Right atrium auricular region (tissue), 2 donors: ENCODE measurements at places on chromosomes 4 and X.

DNA sequence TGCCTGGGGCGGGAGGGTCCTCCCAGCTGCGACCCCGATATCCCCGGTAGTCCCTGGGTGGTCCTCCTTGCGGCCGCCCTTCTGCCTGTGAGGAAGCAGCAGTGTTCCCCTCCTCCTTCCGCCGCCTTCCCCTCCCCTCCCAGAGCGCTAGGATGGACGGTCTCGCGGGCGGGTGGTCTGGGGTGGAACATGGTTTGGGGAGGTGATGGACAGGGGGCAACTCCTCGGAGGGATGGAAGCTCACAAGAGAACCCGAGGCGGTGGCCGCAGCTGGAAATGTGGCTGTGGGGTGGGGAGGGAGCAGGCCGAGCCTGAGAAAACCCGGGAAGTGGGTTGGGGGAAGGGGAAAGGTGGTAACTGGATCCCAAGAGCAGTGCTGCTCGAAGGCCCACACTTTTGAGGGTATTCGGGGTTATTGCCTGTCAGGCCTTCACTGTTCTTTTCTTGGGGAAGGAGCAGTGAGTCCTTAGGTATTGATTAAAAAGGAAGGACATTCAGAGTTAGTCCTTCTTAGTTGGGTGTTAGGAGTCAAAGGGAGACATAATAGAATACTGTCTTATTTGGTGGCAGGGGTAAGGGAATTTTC, 581 bp downstream of the UBE2K start:
- no peak for DNase-seq

- no peak for DNase-seq
Measured at GRCh38 chr4:26242451-26242850, 78.4 kb upstream of the RBPJ start.

- no peak for DNase-seq
Measured at GRCh38 chrX:106331606-106332005, 163.5 kb downstream of the PWWP3B start.

DNA sequence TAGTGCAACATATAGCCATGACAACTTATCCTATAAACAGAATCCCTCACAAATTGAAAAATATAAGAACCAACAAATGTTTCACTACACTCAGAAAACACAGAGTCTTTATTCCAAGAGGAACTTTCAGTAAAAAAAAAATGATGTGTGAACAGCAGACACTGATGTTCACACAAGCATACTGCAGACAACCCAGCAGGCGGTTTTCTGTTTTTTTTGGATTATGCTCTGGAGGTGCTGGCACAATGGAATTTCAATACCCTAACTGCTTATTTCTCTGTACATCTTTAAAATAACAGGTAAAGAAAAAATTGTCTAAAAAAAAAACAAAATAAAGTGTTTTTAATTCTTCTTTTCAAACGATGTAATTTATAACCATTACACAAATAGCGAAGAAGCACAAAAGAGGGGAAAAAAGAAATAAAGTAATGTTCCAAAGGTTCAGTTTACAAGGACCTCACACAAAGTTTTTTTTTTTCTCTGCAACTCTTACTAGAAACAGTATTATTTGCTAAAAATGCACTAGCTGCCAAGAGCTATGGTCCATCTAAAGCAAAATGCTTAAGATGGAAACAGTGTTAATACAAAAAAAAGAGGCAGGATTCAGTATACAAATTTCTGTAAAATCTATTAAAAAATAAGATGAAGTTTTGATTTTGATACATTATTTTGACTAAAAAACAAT, 55.3 kb downstream of the ANAPC10 start:
- no peak for DNase-seq

- DNase-seq: no peak
Measured at GRCh38 chr4:167190379-167190778, 43.9 kb downstream of the SPOCK3 start.

DNA sequence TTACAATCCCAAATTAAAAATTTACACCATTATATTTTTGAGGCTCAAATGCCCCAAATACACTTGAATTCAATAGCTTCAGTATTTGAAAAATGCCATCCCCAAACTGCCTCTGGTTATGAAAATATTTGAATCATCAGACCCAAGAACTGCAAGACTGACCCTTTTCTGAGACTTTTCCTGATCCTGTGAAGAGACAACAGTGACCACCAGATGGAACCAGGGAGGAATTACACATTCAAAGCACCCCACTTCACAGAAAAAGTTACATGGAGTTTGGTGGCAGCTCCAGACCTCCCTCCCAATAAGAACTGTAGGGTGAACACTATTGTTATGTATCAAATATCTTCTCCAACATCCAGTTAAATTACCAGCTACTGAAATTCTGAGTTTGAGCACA, 44.0 kb upstream of the SCD5 start:
- no peak for DNase-seq

DNA sequence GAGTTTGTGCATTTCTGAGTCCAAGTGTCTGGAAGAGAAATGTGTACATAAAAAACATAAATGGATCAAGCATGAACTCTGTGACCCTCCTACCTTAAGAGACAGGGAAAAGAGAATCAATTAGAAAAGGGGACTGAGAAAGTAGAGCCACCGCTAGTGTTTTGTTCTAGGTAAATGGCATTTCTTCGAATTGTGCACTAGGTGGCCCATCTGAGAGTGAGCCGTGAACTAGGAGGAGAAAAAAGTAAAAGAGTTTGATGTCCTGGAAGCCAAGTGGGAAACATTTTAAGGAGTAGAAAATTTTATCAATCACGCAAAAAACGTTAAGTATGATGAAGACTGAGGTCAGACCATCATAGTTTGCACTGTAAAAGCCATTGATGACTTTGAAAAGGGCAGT, 55.1 kb downstream of the NAF1 start:
- no peak for DNase-seq

DNA sequence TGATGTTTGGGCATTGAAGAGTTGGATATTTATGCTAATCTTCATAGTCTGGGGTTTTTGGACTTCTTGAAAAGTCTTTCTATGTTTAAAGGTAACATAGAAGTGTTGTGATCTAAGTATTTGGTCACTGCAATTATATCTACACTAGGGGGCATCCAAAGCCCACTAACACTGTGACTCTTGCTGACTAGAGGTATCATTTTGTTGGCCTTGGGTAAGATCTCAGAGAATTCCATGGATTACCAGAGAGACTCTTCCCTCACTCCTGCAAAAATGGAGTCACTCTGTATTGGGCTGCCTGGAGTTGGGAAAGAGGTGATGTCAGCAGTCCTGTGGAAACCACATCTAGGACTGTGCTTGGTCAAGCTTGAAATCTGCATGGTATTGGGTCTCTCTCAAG, 1077.6 kb downstream of the FAM133A start:
- DNase-seq: no peak

GRCh38 chr4:139654516-139654915, 11.1 kb upstream of the MGST2 start:
- no peak for DNase-seq

- DNase-seq: no peak
Measured at GRCh38 chr4:155491336-155492120, 114.8 kb upstream of the MAP9 start.

DNA sequence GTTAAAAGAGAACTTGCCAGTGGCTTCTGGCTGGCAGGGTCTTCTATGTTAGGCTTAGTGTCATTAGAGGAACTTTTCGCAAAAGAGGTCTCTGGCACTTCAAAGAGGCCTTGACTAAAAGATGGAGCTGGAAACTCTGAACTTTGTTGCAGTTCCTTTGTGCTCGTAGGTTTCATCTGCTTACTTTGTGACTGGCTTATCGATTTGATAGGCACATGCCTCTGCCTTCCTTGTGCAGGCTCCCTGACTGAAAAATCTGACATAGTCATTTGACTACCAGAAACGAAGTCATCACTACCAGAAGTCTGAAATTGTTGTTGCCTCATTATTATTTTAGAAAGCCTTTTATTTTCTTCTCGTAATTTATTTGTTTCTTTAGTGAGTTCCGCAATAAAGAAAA, 93.9 kb upstream of the IL13RA1 start:
- DNase-seq: no peak

DNA sequence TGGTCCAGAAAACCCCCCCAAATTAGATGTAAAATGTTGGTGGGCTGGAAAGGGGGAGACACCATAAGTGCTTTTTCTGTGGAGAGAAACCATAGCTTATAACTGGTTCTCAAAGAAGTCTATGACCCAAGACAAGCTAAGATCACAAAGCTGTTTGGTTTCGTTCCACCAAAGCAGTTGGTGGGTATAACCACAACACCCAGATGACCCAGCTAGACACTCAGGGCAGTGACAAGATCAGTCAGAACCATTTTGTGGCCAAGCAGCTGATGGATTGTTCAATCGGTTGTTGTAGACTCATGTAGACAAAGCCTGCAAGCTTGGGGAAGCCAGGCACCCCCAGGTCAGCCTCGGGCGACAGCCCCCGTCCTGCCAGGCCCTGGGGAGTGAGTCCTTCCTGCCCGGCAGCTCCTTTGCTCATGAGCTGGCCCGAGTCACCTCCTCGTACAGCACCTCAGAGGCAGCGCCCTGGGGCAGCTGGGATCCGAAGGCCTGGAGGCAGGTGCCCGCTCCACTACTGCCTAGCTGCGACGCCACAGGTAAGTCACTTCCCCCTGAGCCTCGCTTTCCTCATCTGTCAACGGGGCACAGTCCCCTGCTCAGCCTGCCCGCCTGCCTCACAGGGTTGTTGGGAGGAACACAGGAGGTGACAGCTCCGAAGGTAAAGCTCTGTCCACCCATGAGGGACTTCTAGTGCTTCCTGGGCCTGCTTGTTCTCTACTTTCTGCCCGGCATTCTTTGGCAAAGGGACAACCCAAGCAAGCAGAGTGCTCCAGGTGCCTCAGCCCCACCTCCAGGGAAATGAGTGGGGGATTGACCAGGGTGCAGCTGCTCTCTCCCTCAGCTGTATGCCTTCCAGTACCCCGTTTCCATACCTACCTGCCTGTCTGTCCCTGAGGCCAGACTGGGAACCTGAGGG, 65.2 kb upstream of the MTM1 start:
- DNase-seq: no peak

- DNase-seq: no peak
Measured at GRCh38 chr4:78162342-78162741, 105.2 kb downstream of the FRAS1 start.

DNA sequence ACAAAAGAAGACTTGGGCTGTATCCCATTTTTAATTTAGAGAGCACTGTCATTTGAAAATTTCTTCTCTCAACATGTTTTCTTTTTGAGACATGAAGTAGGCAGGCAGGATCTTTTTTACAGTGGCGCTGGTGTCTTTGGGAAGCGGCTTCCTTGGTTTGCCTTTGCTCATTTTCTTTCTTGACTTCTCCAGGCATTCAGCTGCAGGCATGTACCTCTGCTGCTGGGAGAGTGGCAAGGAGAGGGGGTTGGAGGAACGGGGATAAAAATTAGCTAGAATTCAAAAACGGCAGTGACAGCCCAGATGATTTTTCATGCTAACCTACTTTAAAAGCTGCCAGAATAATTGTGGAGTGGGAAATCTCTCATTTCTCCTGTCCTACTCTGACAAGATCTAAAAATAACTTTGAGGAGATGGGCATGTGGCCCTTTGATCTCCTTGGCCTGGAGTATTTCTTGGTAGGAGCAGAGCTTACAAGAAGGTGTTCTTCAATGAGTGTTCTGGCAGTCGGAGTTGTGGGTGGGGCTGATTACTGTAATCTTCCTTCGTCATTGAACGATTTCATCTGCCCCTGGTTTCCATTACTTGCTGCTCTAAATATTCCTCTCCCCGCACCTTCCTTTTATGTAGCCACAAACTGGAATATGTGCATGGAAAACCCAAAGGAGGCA, 54.8 kb downstream of the TBL1X start:
- DNase-seq: no peak

GRCh38 chr4:123559955-123560871, 163.6 kb downstream of the SPRY1 start:
- no peak for DNase-seq

DNA sequence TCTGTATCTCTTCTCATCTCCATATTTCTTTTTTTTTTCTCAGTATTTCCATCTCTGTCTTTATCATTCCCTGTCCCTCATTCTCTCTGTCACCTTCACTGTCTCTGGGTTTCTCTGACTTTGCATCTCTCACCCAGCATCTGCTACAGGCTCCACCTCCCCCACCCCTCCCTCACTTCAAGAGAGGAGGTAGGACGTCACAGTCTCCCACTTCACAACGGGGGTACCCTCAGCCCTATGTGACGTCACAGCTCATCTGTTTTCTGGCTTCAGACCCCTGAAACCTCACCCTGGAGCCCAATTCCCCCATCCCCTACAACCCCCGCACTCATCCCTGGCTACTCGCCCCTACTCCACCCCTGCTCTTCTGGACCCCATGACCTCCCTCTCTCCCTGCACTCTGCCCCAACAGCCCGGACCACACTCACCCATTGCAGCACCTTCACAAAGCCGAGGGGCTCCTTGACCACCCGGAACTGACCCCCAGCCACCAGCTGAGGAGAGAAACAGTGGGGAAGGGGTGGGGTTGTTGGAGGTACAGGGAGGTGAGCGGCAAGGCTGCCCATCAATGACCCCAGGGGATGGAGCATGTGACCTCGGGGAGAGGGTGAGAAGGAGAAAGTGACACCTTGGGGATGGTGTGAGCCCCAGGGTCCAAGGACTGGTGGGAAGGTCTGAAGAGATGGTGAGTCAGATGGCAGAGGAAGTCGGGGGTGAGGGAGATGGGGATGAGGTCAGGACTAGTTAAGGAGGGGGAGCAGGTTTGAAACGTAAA, 1.3 kb downstream of the SYP start:
- no peak for DNase-seq

DNA sequence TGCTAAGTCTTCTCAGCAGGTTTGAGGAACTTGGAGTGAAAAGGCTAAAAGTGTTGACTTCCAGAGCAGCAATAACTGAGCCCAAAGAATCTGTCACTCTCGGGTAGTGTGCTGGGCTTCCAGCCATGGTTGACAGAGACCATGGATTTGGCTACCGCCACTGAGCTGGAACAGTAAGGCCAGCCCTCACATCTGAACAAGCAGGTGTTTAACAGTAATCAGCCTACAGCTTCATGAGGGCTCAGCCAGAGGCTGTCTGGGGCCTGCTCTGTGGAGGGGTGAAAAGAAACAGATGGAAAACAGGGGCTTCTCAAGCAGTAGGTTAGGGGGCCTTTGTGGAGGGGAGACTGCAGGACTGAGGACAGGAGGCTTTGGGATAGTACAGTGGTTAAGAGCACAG, 14.9 kb downstream of the RASL11B start:
- DNase-seq: no peak

GRCh38 chr4:122017296-122017695, 65.4 kb upstream of the TRPC3 start:
- no peak for DNase-seq

GRCh38 chrX:72254816-72255215, 16.0 kb upstream of the ERCC6L start:
- no peak for DNase-seq

- DNase-seq: no peak
Measured at GRCh38 chr4:71138007-71138615, 144.7 kb downstream of the DCK start.

DNA sequence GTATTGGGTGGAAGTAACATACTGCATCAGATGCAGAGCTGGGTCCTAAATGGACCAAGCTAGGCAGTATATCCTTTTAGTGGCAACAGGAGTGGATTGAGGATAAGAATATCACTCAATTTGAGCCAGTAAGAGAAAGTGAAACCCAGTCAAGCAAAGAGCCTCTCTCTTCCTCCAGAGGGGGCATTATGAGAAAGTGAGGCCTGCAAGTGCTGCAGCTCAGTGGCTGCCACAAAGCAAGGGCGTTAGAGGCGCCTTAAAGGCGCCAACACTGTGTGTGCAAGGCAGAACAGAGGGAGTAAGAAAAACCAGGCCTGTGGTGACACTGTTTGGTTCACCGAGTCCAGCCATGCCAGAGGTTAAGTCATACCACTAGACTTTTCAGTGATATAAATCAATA, 17.5 kb downstream of the STX18 start:
- no peak for DNase-seq
